D341Med (cell line): ENCODE measurements at places on chromosomes 3 and 15.

GRCh38 chr3:109257269-109257668, 59.0 kb downstream of the DPPA2 start:
- DNase-seq = no peak

DNA sequence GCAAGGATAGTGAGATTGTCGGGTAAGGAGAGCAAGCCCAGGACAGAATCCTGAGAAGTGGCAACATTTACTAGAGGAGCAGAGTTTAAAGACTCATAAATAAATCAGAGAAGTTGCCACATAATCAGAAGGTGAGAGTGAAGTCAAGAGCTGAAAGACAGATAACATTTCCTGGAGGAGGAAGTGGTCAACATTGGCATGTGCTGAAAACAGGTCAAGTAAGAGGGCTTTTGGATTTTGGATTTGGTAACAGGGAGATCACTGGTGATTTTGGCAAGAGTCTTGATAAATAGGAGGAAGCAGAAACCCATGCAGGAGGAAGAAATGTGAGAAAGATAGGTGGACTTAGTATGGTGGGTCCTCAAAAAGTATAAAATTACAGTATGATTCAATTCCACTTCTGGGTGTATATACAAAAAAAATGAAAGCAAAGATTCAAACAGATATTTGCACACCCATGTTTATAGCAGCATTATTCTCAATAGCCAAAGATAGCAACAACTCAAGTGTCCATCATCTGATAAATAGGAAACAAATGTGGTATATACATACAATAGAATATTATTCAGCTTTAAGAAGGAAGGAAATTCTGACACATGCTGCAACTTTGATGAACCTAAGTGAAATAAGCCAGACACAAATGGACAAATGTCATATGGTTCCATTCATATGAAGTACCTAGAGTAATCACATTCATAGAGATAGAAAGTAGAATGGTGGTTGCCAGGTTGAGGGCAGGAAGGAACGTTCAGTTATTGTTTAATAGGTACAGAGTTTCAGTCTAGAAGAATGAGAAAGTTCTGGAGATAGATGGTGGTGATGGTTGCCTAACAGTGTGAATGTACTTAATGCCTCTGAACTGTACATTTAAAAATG, 27.3 kb upstream of the MBNL1 start:
- no peak for DNase-seq

GRCh38 chr3:177529716-177530335, 332.5 kb upstream of the TBL1XR1 start:
- DNase-seq = no peak

GRCh38 chr3:23549148-23549910, 256.4 kb upstream of the UBE2E1 start:
- no peak for DNase-seq

- no peak for DNase-seq
These were observed 406.8 kb upstream of the CBLB start for GRCh38 chr3:106275592-106275991.

- DNase-seq = no peak
These were observed 665 bp downstream of the FRMD4B start for GRCh38 chr3:69385123-69385722.

- no peak for DNase-seq
These were observed 53.7 kb upstream of the MEF2A start for GRCh38 chr15:99511866-99512661.

DNA sequence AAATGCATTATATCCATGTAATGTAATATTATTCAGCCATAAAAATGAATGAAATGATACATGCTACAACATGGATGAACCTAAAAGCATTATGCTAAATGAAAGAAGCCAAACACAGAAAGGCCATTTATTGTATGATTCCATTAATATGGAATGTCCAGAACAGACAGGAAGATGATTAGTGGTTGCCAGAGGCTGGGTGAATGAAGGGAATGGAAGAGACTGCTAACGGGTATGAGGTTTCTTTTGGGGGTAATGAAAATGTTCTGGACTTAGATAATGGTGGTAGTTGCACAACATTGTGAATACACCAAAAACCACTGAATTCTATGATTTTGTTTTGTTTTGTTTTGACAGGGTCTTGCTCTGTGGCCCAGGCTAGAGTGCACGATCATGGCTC, 61.6 kb upstream of the MAP4 start:
- DNase-seq = no peak

- DNase-seq = no peak
These were observed 86.7 kb upstream of the LINGO1 start for GRCh38 chr15:77719450-77719849.

GRCh38 chr3:129651435-129652202, 45.1 kb upstream of the PLXND1 start:
- DNase-seq = no peak

- no peak for DNase-seq
These were observed 283.8 kb downstream of the TLE3 start for GRCh38 chr15:69813881-69814280.

DNA sequence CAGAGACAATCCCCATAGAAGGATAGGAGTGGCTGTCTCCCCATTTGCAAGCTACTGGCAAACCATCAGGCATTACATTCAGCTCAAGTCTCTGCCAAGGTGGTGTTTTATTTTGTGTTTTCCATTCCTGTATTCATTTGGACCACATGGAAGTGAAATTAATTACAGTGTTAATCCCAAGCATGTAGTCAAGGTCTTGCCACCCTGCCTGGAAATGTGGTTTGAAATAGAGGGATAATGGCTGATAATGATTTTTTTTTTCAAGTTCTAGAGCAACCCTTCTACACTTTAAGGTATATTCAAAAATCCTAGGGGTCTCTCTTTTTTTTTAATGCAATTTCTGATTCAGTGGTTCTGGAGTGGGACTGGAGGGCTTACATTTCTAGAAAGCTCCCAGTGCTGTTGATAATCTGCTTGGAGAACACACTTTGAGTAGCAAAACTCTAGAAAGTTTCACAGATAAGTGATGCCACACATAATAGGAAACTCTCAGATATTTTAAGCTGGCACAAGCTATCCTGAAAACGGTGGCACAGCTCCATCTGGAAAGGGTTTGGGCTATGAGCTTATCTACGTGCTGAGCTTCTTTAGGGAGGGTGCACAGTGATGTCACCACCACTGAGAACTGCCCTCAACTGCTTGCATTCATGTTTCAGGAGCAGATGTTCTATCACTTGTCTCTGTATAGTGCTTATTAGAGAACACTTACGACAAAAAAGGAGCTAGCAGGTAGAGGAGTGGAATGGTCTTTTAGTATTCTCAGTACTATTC, 140.1 kb upstream of the IL12A start:
- no peak for DNase-seq

GRCh38 chr3:2915826-2916225, 194.3 kb downstream of the IL5RA start:
- DNase-seq = no peak

- DNase-seq = no peak
These were observed 175.6 kb downstream of the GHSR start for GRCh38 chr3:172272698-172273097.

GRCh38 chr3:55486101-55486856, 827 bp downstream of the WNT5A start:
- DNase-seq = peak; percentile 45

GRCh38 chr15:68023307-68024101, 30.6 kb upstream of the PIAS1 start:
- no peak for DNase-seq

- DNase-seq = no peak
These were observed 206.6 kb downstream of the TLE3 start for GRCh38 chr15:69891070-69891536.

- no peak for DNase-seq
These were observed 202.7 kb upstream of the KBTBD8 start for GRCh38 chr3:66795365-66795764.

GRCh38 chr3:187999821-188000220, 154.1 kb upstream of the LPP start:
- no peak for DNase-seq

DNA sequence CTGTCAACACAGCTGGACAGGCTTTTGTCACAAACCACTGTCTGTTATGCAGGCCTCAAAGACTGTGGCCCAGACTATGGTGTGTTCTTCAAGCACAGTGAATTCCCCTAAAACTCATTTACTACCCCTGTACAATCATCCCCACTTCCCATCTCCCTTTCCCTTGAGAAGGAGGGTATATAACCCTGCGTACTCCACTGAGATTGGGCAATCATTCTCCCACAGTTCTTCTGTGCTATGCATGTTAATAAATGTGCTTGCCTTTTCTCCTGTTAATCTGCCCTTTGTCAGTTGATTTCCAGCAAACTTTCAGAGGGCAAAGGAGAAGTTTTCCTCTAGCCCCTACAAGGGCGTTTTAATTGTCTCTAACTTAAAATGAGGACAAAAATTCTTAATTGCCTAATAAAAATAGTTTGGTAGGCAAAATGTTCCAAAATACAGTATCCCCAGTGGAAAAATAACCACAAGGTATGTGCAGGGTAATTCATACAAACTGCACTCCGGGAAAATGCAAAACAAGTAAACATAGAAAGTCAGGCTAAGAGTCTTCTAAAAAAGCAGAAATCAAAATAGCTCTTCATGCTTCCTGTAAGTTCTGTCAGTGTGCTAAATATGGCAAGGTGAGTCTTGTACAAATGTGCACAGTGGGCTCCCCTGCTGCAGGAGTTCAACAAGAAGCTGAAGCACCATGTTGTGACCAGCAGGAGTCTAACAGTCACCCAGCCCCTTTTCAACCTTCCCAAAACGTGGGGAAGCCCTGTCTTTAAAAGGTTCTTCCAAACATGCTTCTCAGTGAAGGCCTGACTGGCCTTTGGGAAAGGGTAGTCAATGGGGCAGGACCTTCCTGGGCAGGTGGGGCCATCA, 10.2 kb downstream of the ATP10A start:
- DNase-seq = no peak

DNA sequence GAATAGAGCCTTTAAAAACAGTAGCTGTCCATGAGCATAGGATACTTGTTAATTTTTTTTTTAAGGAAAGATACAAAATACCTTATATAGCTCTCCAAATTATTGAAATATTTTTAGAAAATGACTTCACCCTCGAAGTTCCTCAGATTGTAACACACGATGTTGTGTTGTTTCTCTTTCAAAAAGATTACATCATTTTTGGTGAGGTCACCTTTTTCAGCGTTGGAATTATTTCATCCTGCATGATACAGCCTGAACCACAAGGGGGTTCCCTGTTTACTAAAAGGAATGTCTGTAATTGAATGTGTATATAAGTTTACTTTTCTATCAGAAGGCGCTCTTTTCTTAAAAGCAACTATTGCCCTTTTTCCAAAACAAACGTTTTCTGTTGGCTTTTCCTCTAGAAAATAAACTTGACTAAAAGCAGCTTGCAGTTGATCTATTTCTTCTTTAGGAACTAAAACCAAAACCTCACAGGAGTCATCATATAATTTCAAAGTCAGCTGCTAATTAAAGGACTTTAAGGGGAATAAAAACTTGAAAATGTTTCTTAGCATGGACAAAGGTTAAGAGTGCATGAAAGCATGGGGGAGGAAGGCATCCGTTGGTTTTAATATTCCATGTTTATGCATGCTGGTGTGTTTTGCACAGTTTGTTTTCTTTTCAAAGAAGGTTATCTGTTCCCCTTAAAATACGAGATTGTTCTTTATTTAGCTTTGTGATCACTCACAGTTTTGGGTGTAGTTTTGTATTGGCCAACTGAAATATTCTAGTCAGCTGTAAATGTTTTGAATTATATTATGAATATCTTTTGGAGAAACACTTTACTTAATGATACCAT, 29.4 kb downstream of the LYSMD4 start:
- DNase-seq = no peak

DNA sequence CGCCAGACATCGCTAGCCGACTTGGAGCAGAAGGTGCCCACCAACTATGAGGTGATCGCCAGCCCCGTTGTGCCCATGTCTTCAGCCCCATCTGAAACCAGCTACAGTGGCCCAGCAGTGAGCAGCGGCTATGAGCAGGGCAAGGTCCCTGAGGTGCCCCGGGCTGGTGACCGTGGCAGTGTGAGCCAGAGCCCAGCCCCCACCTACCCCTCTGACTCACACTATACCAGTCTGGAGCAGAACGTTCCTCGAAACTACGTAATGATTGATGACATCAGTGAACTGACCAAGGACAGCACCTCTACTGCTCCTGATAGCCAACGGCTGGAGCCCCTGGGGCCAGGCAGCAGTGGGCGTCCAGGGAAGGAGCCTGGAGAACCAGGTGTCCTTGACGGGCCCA, 12.9 kb upstream of the APEH start:
- no peak for DNase-seq

- DNase-seq = no peak
These were observed 289.5 kb upstream of the ALCAM start for GRCh38 chr3:105077060-105077822.

DNA sequence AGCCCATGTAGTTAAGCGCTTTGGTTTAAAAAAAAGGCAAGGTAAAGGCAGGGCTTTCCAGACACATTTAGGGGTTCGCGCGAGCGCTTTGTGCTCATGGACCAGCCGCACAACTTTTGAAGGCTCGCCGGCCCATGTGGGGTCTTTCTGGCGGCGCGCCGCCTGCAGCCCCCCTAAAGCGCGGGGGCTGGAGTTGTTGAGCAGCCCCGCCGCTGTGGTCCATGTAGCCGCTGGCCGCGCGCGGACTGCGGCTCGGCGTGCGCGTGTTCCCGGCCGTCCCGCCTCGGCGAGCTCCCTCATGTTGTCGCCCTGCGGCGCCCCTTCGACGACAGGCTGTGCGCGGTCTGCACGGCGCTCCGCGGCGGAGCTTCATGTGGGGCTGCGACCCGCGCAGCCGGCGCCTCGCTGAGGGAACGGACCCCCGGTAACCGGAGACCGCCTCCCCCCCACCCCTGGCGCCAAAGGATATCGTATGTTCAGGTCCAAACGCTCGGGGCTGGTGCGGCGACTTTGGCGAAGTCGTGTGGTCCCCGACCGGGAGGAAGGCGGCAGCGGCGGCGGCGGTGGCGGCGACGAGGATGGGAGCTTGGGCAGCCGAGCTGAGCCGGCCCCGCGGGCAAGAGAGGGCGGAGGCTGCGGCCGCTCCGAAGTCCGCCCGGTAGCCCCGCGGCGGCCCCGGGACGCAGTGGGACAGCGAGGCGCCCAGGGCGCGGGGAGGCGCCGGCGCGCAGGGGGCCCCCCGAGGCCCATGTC, 927 bp downstream of the SMAD6 start:
- no peak for DNase-seq

GRCh38 chr15:71654042-71654719, 156.2 kb upstream of the NR2E3 start:
- no peak for DNase-seq

- no peak for DNase-seq
These were observed 30.8 kb downstream of the LRRC28 start for GRCh38 chr15:99282121-99282520.

DNA sequence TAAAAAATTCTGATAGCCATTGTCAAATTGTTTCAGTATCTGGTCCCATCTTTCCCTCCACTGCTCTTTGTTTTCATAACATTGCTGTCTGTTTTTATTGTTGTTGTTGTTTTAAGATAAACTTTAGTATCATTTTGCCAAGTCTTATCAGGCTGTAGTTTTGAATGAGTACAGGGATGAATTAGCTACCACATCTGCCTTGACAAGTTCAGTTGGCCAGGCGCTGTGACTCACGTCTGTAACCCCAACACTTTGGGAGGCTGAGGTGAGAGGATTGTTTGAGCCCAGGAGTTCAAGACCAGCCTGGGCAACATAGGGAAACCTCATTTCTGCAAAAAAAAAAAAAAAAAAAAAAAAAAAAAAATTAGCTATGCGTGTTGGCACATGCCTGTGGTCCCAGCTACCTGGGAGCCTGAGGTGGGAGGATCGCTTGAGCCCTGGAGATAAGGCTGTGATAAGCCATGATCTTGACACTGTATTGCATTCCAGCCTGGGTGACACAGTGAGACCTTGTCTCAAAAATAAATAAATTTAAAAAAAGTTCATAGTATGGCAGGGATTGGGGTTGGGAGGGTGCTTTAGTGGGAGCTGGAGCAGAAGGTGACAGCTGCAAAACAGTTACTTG, 8.3 kb upstream of the ANKDD1A start:
- DNase-seq = no peak
